ENCODE measurements at places on chromosomes 2 and 18.

DNA sequence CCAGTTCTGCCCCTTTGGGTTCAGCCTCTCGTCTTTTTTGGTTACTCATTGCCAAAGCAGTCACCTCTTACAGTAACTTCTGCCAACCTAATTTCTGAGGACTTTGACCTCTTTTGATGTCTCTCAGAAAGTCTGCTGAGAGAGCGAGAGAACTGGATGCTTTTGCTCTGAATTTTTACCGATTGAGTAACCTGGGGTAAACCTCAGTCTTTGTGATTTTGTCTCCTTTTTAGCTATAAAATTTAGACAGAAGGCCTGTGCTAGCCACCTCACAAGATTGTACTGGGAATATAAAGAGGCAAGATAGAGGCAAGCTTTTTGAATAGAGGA is 34.8 kb upstream of the IL1R1 start:
- DNase-seq = no peak

GRCh38 chr2:121155502-121156056 is 129.4 kb downstream of the TFCP2L1 start:
- DNase-seq = no peak

GRCh38 chr2:147538088-147538487 is 306.7 kb upstream of the ACVR2A start:
- no peak for DNase-seq

DNA sequence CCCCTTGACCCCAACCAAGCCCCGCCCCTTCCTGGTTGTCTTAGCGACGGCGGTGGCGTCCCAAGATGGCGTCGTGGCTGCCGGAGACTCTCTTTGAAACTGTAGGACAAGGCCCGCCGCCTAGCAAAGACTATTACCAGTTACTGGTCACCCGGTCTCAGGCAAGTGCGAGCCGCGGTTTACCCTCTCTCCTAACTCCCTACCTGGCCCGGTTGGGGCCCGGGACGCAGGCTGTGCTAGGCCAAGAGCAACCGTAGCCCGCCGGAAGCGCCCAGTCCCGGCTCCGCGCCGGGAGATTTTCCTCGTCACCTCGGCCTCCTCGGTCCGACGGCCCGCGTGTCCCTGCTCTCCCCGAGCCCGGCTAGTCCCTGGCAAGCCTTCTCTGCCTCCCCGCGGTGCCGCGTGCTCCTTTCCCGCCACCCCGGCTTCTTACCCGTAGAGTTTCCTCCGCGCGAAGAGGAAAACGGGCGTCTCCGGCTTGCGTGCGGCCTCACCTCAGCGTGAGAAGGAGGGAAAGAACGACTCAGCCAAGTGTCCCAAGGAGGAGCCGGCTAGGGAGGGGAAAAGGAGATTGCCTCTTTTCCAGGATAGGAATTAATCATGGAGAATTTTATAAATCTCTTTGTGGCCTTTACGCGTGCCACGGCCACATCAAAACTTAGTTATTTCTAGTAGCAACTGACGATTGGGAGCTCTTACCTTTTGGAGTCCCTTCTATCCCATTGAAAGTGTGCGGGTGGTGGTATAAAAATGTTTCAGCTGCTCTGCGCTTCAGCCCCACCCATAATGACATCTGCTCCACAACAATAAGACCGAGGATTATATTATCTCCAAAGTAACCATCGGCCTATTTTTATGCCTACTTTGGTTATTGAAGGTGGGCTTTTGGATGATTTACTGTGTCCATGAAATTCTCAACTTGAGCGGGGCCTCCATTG is at the start of gene FBXO36:
TSS of gene FBXO36 (plus strand) at position 55 of the 938 bp plus-strand sequence. CDS start at position 66, 11 bp downstream.
- peak; percentile 87 for DNase-seq

DNA sequence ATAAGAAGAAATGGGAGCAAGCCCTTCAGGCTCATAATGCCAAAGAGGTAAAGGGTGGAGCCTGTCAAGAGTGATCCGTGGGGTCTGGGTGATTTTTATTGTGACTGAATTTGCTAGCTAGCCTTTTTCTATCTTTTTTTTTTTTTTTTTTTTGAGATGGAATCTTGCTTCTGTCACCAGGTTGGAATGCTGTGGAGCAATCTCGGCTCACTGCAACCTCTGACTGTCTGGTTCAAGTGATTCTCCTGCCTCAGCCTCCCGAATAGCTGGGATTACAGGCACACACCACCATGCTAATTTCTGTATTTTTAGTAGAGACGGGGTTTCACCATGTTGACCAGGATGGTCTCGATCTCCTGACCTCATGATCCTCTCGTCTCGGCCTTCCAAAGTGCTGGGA is 29.1 kb downstream of the DRC1 start:
- no peak for DNase-seq

DNA sequence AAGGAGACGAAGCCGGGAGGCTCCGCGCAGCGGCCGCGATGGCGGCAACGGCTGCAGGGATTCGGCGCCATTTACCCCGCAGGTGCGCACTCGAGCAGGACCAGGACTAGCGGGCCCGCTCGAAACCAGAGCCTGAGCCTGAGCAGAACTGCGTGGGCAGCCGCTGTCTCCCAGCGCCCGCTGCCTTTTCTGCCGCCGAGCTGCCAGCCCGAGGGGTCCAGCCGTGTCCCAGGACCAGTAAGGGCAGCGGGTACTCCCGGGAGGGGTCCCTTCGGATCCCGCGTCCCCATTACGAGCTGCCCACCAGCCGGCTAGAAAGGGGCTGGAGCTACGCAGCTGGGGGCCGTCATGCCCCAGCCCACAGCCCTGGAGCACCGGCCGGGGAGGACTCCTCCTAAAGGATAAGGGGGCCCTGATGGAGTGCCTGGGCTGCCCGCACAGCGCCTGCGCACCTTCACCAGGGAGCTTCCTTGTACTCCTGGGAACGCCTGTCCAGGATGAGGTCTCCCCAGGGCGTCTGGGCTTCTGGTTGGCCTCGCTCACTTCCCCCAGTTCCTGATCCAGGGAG is 9.9 kb downstream of the ALPP start:
- no peak for DNase-seq

DNA sequence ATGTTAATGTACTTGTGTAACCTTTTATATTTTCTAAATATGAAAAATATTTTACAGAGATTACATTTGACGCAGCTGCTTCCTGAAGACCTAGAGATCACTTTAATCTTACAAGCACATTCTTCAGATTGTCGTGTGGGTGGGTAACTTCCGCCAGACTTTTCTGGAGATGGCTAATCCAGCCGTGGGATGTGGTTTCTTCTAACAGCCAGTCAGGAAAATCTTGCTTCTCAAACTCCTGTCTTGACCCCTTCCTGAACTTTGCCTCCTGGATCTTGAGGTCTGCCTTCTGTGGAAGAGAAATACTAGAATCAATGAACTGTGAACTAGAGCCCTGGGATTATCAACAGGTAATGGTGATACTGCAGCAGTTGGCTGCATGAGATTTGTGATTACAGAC is 401.6 kb upstream of the TNP1 start:
- no peak for DNase-seq
